AML-193 (cell line): ENCODE measurements at places on chromosomes 2 and 18.

DNA sequence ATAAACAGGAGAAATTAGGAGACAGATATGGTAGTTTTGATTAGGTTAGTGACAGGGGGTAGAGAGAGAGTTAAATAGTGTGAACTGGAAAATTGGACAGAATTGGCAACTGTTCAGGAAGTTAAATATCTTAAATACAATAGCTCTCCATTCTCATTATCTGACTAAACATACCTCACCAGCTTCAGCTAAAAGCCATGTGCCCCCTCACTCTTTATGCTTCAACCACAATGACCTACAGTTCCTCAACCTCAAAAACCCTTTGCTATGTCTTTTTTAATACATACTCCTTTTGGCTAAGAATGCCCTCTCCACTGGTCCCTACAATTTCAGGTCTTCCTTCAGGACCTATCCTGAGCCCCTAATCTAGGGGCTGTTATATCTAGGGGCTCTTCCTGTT is 740.2 kb upstream of the ZEB2 start:
- DNase-seq: no peak

- DNase-seq: no peak
Measured at GRCh38 chr2:167890739-167891138, 356.7 kb downstream of the STK39 start.

- DNase-seq: no peak
Measured at GRCh38 chr18:34933909-34934661, 107.1 kb upstream of the MAPRE2 start.

GRCh38 chr2:159562248-159562647 is 54.1 kb downstream of the BAZ2B start:
- DNase-seq: peak; percentile 95

DNA sequence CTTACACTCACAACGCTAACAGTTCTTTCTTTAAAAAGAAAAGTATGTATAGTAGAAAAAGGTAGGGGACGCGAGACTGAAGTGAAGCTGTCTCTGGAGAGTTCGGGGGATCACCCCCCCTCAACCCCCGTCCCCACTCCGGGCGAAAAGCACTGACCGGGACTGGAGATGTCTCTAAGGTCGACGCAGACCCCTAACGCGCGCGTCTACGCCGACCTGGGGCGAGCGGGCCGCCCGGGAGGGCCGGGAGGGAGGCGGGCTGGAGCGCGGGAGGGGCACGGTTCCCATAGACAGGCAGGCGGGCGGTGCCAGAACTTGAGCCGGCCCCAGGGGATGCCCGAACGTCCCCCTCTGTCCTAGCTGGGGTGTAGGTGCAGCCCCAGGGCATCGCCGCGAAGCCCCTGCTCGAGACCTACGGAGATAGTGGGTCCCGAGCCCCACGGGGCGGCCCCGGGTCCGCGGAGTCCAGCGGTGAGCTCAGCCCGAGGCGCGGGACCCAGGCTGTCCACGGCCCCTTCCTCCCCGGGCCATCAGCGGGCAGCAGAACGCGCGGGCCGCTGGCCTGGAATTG is 82.2 kb downstream of the CHRNA1 start:
- DNase-seq: no peak

DNA sequence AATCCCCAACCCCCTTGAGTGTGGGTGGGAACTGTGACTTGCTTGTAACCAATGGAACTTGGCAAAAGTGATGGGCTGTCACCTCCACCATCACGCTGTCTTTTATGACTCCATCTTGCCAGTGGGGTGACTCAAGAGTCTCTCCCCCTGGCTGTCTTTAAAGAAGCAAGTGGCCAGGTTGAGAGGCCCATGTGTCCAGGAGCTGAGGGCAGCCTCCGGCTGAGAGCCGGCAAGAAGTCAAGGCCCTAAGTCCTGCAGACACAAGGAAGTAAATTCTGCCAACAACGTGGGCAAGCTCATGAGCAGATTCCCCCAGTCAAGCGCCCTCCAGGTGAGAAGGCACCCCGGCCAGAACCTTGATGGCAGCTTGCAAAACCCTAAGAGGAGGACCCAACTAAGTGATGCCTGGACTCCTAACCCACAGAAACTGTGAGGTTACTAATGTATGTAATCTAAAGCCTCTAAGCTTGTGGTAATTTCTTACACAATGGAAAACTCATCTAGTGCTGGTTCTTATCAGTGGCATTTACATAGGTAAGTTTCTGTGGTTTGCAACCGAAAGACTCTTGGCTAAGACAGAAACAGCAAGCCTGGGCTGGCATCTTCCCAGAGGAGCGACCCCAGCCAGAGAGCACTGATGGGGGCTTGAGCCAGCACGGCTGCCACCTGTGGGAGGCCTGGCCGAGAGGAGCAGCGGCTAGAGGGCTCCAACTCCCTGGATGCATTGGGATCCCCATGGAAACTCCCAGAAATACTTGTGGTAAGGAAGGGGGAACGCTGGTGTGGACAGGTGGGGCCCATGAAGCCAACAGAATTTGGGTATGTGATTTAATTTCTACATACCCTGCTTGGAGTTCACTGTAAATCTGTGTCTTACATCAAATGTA is 49.3 kb downstream of the CIB4 start:
- DNase-seq: no peak

GRCh38 chr2:150259746-150260145 is 227.7 kb downstream of the RND3 start:
- no peak for DNase-seq

DNA sequence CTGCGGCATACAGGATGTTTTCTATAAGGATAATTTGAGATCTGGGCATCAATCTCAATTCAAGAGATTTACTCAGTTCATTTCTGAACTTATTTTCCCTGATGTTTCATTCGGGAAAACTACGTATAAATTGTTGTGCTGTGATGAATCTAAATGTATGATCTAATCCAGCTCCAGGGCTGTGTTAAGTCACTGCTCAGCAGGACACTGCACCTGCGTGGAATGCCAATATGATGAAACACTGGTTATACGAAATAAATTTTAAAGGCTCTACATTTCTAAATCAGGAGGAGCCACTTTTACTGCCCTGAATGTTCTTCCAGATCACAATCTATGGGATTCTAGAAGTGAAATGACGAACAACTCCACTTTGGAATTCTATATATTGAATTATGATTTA is 259.0 kb downstream of the HNMT start:
- no peak for DNase-seq

DNA sequence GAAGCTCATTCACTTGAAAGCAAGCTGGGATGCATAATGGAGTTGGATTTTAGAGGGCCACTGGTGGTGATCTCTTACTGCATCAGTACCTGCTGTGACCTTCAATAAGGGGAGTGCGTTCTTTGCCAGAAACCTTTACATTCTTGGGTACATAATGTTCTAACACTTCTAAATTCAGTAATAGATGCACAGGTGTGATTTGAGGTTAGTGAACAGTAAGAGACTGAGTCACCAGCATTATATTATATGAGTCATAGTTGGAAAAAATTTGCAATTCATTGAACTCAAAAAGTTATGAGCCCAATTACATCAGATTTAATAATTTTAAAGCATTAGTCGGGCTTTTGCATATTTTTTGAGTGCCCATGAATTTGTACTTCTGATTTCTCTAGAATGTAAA is 803.3 kb downstream of the ADCYAP1 start:
- DNase-seq: no peak

DNA sequence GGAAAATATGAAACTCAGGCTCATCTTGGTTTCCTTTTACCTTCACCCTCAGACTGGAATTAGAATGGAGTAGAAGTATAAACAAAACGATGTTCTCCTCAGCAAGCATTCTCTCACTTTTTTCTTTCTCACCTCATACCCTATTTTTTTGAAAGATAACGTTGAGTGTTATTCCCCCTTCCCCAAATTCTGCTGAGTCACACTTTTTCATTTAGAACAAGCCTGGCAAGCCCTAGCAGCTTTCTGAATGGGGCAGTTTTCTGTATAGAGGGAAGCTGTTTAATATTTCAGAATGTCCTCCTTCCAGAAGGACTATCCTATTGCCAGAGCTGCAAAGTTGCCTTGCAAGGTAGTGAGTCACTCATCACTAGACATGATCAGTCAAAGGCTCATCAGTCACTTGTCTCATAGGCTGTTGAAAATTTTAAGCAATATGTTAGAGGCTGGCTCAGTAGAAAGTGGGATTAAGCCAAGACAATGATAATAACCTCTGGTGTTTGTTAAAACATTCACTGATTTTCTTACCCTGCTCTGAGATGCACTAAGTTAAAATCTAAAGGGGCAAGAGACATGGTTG is 416.1 kb downstream of the RNF144A start:
- no peak for DNase-seq

GRCh38 chr2:157061799-157062198 is 195.7 kb upstream of the GALNT5 start:
- DNase-seq: no peak

DNA sequence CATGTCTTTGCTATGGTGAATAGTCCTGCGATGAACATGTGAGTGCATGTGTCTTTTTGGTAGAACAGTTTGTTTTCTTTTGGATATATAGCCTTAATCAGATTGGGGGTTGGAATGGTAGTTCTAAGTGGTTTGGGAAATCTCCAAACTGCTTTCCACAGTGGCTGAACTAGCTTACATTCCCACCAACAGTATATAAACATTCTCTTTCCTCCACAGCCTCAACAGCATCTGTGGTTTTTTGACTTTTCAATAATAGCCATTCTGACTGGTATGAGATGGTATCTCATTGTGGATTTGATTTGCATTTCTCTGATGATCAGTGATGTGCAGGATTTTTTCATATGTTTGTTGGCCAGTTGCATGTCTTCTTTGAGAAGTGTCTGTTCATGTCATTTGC is 112.2 kb upstream of the SESTD1 start:
- no peak for DNase-seq

DNA sequence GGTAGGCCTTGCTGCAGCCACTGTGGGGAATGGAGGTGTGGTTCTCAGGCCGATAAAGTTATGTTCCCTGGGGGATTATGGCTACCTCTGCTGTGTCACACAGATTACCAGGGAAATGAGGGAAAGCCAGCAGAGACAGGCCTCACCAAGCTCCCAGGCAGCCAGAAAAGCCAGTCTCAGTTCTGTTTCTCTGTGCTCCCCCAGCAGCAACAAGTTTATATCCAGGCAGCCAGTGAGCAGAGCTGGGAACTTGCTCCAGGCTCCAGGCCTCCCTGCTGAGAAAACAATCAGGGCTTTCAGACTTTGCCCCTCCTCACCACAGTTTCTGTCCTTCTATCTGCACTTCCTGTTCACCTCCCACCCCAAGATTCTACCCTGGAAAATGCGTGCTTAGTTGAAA is 596.6 kb upstream of the GYPC start:
- DNase-seq: no peak

- peak; percentile 10 for DNase-seq
Measured at GRCh38 chr2:37648331-37649011, 23.0 kb downstream of the CDC42EP3 start.

DNA sequence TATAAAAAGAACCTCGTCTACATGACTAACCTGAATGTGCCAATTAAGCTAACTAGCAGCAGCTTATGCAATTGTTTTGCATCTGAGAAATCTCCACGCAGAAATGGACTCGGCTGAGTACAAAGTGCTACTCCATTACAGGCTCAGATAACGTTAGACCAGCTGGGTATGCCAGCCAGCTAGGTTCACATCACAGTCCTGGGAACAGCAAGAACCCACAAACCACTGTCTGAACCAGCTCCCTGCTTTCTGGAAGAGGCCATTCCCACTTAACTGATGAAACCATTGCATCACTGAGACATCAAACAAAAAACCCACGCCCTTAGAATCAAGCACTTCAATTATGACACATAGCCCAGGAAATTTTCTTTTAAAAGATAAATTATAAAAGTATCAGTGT is 202.7 kb downstream of the CYRIA start:
- no peak for DNase-seq

DNA sequence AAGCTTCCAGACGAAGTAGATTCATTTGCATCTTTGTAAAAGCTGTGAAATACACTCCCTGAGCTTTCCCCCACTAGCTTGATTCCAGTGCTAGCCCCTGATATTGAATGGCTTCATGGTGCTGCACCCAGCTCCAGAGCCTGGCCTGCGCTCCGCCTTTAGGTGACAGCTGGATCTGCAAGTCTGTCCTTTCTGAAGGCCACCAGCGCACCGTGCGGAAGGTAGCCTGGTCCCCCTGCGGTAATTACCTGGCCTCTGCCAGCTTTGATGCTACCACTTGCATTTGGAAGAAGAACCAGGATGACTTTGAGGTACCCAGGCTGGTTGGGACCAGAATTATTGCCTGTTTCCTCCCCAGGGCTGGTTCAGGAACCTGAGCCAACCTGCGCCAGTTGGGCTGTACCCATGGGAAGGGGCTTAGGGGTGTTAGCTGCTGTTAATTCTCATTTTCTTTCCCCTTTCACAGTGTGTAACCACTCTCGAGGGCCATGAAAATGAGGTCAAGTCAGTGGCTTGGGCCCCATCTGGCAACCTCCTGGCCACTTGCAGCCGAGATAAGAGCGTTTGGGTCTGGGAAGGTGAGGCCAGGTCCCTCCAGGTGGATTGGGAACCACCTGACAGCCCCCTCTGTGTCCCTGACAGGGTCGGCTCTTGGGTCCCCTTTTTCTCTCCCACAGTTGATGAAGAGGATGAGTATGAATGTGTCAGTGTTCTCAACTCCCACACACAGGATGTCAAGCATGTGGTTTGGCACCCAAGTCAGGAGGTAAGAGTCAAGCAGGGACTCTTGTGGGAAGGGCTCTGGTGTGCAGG is 1.3 kb downstream of the CIAO1 start:
- peak; percentile 57 for DNase-seq

DNA sequence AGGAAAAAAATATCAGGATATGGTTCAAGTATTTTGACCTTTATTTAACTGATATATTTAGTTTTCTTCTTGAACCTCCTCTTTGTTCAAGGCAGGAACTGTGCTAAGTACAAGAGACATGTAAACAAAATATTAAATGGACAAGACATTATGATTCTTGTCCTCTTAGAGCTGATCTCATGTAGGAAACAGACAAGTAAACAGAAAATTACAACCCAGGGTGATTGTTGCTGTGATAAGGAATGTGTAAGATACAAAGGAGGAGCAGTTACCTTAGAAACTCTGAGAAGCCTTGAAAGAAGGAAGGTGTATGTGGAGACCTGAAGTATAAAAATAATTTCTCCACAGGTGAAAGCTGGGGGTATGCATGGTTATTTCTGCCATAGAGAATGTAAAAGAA is 12.9 kb downstream of the RBM45 start:
- no peak for DNase-seq

DNA sequence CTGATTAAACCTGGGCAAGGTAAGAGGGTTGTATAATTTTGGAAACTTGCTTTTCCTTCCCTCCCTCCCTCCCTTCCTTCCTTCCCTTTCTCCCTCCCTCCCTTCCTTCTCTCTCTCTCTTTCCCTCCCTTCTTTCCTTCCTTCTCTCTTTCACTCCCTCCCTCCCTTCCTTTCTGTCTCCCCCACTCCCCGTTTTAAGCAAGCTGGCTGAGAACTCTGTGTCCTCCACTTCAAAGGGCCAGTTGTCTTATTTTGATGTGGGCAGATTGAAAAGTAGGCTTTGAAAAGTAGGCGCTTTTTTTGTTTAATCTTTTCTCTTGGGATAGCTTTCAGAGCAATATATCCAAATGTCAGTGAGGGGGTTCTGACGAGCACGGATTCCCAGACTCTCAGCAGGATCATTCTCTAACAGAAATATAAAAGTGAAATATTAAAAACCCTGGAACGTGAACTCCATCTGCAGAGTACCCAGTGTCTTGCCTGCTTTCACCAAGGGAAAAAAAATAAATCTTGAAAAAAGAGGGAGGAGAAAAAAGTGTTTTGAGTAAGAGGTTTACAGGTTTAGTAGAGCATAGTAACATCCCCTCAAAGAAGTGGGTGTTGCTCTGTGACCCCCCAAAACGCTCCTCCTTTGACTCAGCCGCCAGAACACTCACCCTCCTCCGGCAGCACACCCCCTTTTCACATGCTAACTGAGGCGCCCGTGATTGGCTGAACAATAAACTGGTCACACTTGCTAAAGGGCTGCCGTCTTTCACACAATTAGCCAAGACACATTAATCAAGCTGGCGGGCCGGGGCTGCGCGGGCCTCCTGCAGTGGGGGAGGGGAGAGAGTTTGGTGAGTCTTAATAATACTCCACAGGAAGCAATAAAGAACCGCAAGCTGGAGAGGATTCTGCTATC is 52.2 kb downstream of the CDK15 start:
- no peak for DNase-seq
